ENCODE measurements at places on chromosomes 6 and 20.
A peak's percentile ranks its signal among the peaks of the same experiment; 100 is the strongest.

DNA sequence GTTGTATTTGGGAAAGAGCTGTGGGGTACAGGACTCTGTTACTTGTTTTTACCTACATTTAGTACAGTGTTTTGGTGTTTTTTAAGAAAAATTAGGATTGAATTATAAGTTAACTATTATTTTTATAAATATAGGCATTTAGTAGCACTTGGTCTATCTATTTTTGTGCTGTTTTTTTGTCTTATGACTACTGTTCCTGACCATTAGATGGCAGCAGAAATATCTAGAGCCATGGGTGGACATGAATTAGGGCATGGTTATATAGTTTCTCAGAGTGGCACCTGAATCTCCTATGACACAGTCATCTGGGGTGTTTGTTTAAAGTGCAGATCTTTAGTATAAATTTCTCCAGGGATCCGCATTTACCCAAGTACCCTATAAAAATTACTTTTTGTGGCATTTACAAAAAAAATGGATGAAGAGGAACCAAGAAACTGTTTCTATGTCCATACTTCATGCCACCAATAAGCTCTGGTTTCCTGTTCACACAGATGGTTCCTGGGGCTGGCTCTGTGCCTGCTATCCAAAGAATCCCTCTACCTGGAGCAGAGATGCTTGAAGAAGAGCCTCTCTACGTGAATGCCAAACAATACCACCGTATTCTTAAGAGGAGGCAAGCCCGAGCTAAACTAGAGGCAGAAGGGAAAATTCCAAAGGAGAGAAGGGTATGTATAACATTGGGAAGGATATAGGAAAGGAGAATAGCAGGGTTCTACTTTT lies 19.8 kb downstream of the NFYA start:
- no peak for DNase-seq

- DNase-seq, result no peak
Measured at GRCh38 chr6:11174242-11174611, 58.2 kb downstream of the NEDD9 start.

DNA sequence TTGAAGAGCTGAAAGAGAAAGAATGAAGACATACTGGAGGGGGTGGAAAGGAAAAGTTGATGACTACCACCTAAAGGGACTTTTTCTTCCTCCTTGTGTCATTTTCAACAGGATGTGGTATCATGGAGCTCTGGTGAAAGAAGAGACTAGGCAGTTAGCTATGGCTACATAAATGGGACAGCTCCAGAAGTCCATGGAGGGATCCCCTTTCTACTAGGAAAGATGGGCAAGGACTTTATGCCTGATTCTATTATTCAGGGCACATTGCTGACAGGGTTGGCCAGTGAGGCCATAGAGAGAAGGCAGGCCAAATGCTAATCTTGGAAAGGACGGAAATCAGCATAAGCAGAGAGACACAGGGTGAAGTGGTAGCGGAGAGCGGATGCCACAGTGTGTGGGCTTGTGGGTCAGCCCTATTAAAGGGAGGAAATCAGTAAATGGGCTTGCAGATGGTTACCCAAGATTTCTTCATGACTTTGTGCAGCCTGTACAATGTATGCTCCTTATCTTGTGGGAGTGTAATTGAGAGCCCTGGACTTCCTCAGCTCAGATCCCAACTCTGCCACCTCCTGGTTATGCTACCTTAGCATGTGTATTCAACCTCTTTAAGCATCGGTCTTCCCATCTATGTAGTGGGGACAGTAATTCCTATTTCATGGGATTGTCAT lies 77.4 kb upstream of the TMEM170B start:
- no peak for DNase-seq

DNA sequence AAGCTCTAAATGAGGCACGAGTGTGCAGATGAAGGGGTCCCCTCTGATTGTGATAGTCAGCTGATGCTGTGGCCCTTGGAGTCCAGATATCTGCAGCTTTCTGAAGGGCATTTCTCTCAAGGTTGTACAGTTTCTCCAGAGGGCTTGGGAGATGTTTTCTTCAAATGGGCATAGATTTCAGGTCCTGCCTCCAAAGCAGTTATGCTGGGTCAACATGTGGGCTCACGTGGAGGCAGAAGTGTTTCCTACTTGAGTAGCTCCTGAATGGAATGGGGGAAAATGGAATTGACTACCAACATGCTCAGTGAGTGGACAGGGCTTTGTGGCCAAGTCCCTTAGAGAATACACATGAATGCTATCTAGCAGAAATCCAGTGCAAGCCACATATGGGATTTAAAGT lies 360.7 kb downstream of the SAMD5 start:
- no peak for DNase-seq

DNA sequence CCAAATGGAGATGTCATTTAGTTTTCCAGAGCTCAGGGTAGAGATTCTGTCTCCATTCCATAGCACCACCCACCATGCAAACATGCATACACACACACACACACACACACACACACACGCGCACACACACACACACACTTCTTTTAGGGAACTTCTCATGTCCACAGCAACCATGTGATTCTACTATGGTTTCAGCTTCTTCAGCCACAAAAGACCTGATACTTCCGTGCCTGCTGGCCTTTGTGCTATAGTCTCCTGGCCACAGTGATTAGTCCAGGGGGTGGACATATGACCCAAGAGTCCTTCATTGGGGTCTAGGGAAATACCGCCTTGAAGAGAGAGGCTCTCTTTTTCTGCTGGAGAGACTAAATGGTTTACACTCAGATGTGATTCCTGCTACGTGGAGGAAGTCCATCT lies 53.5 kb downstream of the CARMIL1 start:
- no peak for DNase-seq

- no peak for DNase-seq
Measured at GRCh38 chr20:1364106-1364505, 28.7 kb downstream of the FKBP1A start.

GRCh38 chr6:87396595-87397392 lies 11.0 kb upstream of the CFAP206 start:
- DNase-seq, result no peak

- DNase-seq, result peak; percentile 34
Measured at GRCh38 chr6:56259234-56260077, 12.1 kb upstream of the COL21A1 start.

DNA sequence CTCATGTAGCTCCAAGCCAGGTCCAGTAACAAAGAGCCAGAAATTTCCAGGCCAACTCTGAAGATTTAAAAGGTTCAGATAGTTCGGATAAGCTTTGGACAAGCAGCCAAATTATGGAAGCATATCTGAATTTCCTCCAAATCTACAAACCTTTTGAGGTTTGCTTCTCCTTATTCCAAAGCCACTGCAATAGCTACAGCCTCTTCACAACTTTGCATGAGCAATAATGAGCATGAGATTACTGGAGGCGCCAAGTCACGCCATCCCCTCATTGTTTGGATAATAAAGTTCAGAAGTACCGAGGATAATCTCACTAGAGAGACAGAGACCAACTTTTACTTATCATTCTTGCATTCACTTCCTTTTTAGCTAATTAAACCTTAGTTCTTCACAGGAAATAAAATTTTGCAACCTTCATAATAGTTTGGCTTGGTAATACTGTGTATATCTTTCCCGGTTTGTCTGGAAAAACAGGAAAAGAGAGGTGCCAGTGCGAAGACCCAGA lies 329.6 kb upstream of the RSPO3 start:
- DNase-seq, result no peak

- DNase-seq, result no peak
Measured at GRCh38 chr20:57814529-57814928, 104.7 kb upstream of the PMEPA1 start.

GRCh38 chr6:13486679-13487121 lies 700 bp downstream of the GFOD1 start:
- DNase-seq, result no peak

- DNase-seq, result no peak
Measured at GRCh38 chr20:33199026-33199425, 18.1 kb upstream of the BPIFA3 start.

DNA sequence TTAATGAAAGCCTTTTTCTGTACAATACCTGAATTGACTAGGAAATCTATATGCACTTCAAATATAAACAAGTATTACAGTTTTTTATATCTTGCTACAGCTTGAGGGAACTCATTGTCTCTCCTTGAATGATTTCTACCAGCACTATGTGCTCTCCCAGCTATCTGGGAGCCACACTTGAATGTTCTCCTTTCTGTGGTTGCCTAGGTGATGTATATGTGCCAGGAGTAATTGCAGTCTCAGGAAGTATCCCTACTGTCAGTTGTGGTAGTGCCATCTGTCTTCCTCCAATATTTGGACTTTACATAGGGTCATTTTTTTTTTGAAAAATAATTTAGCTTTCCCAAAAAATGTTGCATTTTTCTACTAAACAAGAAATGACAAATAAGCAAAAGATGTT lies 288.0 kb upstream of the PLCB4 start:
- no peak for DNase-seq

GRCh38 chr6:157220485-157220884 lies 102.8 kb downstream of the TMEM242 start:
- no peak for DNase-seq

GRCh38 chr6:119065382-119065781 lies 13.1 kb downstream of the FAM184A start:
- no peak for DNase-seq

- no peak for DNase-seq
Measured at GRCh38 chr20:1894471-1894950, 696 bp upstream of the SIRPA start.

GRCh38 chr6:147203311-147204059 lies 732 bp upstream of the STXBP5 start:
- peak; percentile 9 for DNase-seq

- DNase-seq, result no peak
Measured at GRCh38 chr20:1489764-1490436, 1.3 kb downstream of the SIRPB2 start.

- no peak for DNase-seq
Measured at GRCh38 chr6:143581835-143582480, 70.4 kb upstream of the FUCA2 start.

DNA sequence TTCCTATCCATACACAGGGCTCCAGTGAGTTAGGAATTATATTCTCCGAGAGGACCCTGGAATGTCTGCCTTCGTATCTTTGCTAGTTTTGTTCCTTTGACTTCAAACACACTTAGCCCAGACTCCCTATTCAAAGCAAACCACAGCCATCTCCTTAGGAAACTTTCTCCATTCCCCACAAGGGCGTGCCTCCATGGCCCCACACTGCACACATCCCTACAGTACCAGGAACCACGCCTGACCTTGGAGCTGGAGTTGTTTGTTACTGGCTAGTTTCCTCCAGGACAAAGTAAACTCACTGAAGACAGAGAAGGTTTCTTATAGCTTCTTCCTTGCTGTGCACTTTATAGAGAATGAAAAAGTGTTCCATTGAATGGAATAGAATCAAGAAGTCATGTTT lies 412.8 kb upstream of the AGPAT4 start:
- no peak for DNase-seq

DNA sequence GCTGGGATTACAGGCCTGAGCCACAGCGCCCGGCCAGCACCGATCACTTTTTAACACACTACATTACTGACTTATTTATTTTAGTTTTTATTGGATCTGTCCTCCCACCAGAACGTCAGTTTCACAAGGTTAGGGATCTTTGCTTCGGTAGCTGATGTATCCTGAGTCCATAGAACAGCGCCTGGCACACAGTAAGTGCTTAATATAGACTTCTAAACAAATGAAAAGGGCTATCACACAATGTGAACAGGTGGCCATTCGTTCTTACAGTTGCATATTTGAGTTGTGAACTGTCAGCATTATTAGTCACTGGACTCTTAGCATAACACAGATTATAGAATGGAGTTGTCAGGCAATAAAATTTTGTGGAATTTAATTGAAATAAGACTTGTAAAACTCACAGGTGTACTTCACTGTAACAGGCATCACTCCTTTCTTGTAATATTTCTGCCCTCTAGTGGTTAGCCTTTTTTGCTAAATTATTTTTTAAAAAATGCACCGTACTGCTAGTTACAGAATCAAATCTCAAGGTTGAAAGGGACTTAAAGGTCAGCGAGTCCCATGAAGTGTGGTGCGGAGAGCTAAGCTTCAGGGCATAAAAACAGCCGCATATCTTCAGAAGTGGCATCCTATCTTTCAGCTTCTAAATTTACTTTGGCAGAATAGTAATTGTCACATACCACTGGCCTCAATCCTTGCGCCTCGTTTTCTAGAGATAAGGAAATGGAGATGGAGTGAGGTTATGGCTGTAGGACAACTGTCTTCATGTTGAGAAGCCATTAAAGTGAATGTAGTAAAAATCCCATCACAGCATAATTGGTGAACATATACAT lies 3.4 kb upstream of the TBC1D7 start:
- DNase-seq, result no peak

DNA sequence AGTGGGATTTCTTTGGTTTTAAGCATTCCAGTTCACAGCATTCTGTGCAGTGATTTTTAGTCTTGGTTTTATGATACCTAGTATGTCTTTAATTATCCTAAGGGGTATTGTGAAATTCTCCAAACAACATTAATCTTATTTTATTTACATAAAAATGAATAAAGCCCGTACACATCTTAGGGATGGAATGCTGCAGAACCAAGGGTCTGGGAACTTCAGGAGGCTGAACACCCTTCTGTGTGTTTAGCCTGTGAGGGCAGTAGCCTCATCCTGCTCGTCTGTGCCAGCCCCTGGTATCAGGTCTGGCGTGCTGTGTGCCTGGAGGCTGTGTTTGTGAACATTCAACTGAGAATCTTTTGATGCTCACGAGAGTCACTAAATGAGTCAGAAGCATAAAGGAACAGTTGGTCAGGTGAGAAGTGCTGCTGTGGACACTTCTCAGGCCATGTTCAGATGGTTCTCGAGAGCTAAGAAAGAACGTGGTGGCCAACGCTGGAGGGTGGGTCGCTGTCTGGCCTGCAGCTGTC lies 25.2 kb upstream of the C20orf204 start:
- DNase-seq, result peak; percentile 23

GRCh38 chr20:43977252-43977651 lies 62.6 kb downstream of the TOX2 start:
- no peak for DNase-seq

- no peak for DNase-seq
Measured at GRCh38 chr20:47558295-47559066, 56.8 kb downstream of the NCOA3 start.

DNA sequence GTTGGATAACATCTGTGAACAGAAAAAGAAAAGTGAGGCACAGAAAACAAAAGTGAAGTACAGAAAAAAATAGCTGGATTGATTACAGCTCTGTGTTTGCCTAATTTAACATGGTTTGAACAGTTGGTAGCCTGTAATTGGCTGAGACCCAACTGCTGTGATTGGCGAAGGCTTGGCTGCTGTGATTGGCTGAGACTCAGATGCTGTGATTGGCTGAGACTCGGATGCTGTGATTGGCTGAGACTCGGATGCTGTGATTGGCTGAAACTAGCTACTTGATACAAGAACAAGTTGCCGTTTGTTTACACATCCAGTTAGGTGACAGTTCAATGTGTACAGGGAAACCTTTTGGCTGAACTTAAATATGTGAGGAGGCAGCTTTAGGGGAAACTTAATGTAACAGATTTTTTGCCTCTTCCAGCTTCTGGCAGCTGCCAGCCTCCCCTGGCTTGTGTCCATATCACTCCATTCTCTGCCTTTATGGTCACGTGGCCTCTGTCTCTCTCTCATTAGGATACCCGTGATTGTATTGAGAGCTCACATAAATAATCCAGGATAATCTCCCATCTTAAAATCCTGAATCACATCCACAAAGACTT lies 223.4 kb upstream of the FOXA2 start:
- no peak for DNase-seq

GRCh38 chr20:62804021-62804626 lies 511 bp upstream of the OGFR start:
- no peak for DNase-seq
